Mesothelial cell of epicardium (in vitro differentiated cells): ENCODE measurements at places on chromosomes 16 and 17. TPM values are rescaled to one million over a fixed set of nuclear protein-coding genes. Genes with fewer than 3 reads are reported as not detected.

EEF2K gene
- total RNA-seq: 20.4 to 22.1 TPM (median 21.4 TPM) in 3 replicates

GPR142 gene
- 0.18 TPM in 1 of 3 replicates, not detected in the others for total RNA-seq

UNKL gene
- 38.3 to 43.6 TPM (median 40.2 TPM) in 3 replicates for total RNA-seq

GRCh38 chr17:81345228-81346089 lies 49.8 kb upstream of the BAHCC1 start:
- no peak for DNase-seq

- no peak for DNase-seq
Measured at GRCh38 chr17:79125503-79125902, 50.9 kb downstream of the ENGASE start.

DNA sequence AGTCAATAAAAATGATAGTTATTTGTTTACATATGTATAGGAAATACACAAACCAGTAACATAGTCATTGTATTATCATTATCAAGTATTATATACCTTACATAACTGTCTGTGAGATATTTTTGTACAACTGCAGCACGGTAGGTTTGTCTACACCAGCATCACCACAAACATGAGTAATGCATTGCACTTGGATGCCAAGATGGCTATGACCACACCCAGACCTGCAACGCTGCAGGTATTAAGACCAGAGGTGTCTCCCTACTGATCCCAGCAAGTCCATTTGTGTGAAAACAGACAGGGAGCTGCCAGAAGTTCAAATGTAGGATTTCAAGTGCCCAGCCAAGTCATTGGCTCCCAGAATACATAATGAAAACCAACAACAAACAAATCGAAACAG lies 34.2 kb upstream of the NOS2 start:
- DNase-seq: no peak

DNA sequence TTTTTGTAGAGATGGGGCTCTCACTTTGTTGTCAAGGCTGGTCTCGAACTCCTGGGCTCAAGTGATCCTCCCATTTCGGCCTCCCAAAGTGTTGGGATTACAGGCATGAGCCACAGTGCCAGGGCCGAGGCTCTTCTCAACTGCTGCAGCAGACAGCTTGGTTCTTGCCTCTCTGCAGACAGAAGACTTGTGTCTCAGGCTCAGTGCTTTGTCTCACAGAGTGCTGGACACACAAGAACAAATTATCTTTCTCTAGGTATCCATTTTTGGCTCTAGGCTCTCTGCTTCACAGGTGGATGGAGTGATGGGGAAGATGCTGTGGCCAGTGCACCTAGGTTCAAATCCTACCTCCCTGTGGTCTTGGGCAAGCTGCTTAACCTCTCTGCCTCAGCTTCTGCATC lies 80.8 kb upstream of the RNU2-1 start:
- no peak for DNase-seq

- no peak for DNase-seq
Measured at GRCh38 chr17:81870131-81870980, 781 bp downstream of the ARHGDIA start.

- DNase-seq: no peak
Measured at GRCh38 chr17:74547736-74548135, 1.8 kb upstream of the CD300C start.

GRCh38 chr17:74776990-74777389 lies 845 bp upstream of the NAT9 start:
- no peak for DNase-seq

- no peak for DNase-seq
Measured at GRCh38 chr17:37158290-37158689, 209.5 kb downstream of the AATF start.

GRCh38 chr16:85552980-85553435 lies 60.1 kb upstream of the GSE1 start:
- DNase-seq: no peak
